ENCODE measurements at places on chromosomes 12 and 14. TPM values are rescaled to one million over a fixed set of nuclear protein-coding genes. Genes with fewer than 3 reads are reported as not detected.
A peak's percentile ranks its signal among the peaks of the same experiment; 100 is the strongest.

Gene PPP4R4
- 13.2 TPM for total RNA-seq

Gene PRB2
- not detected for total RNA-seq

Gene VRTN
- not detected for total RNA-seq

GRCh38 chr14:59126714-59127436 is 61.6 kb upstream of the DAAM1 start:
- H3K36me3 ChIP-seq: no peaks in the 10 kb centered on the region
- H3K4me3 ChIP-seq: no peak overlapping the region

Gene LMNTD1
- total RNA-seq: not detected

GRCh38 chr14:102590667-102591099 is 1.8 kb upstream of the RCOR1 start:
- peak overlapping the region; percentile 53 for H3K27ac ChIP-seq
- no peaks in the 10 kb centered on the region for H3K27me3 ChIP-seq
- no peak for DNase-seq
- peak overlapping the region; percentile 64 for H3K4me3 ChIP-seq
- H3K4me1 ChIP-seq: peaks cover 21% of the 10 kb centered on the region
- H3K36me3 ChIP-seq: peaks cover 2% of the 10 kb centered on the region

DNA sequence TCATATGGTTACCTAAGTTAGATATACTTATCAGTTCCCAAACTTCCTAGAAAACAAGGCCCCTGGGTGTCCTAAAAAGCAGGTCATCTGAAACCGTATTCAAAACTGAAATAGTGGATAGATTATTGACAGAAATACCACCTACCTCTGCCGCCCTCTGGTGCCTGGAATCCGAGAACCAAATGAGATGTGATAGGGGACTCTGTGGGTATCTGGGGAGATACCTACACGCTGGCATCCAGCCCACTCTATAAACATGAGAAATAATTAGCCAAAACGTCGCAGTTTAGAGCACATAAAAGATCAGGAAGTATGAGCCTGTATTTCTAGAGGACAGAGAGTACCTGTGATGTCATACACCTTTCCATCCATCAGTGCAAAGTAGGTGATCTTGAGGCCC is 4.4 kb downstream of the ORMDL2 start:
- H3K4me3 ChIP-seq: no peak overlapping the region
- peaks cover 48% of the 10 kb centered on the region for H3K4me1 ChIP-seq
- H3K36me3 ChIP-seq: peaks cover 24% of the 10 kb centered on the region
- no peaks in the 10 kb centered on the region for H3K27me3 ChIP-seq

- H3K27me3 ChIP-seq: no peaks in the 10 kb centered on the region
- no peak for DNase-seq
- peaks cover 9% of the 10 kb centered on the region for H3K36me3 ChIP-seq
- H3K4me1 ChIP-seq: peaks cover 51% of the 10 kb centered on the region
These were observed 37.8 kb downstream of the MARK3 start for GRCh38 chr14:103423050-103423461.

Gene COQ5
- 29.5 TPM for total RNA-seq

Data from activated naive CD4-positive, alpha-beta T cell treated with anti-CD3 and anti-CD28 coated beads for 36 hours (primary cell).